ENCODE measurements at places on chromosomes 7 and 10. TPM values are rescaled to one million over a fixed set of nuclear protein-coding genes. Genes with fewer than 3 reads are reported as not detected.
A peak's percentile ranks its signal among the peaks of the same experiment; 100 is the strongest.

- no peaks in the 10 kb centered on the region for H3K36me3 ChIP-seq
- DNase-seq, result peak; percentile 46
- no peak overlapping the region for H3K27ac ChIP-seq
- peaks cover 7% of the 10 kb centered on the region for H3K4me1 ChIP-seq
- H3K4me3 ChIP-seq, result peak overlapping the region; percentile 31
- peaks cover 37% of the 10 kb centered on the region for H3K27me3 ChIP-seq
Observed at GRCh38 chr7:65269150-65269856, 104.4 kb upstream of the ZNF92 start.

DNA sequence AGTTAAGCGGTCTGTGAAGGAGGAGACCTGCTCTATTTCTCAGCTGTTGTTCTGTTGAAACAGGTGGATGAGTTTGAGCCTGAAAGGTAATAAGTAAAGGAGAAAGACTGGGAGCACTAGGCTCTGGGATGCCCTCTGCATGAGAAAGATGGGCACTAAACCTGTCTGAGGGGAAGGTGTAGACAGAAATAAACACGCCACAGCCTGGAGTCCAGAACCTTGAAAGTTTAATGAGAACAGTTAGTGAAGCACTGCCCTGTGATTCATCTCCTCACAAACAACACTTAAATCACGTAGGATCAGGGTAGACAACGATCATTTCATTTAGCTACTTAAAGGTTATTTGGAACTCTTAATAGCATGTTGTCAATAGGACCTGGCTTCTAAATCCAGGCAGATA, 193.1 kb downstream of the PHTF2 start:
- no peak for DNase-seq
- no peak overlapping the region for H3K4me3 ChIP-seq
- no peaks in the 10 kb centered on the region for H3K27me3 ChIP-seq

GRCh38 chr10:1149793-1150637, 93.8 kb downstream of the WDR37 start:
- peaks cover 7% of the 10 kb centered on the region for H3K27me3 ChIP-seq
- DNase-seq, result no peak
- no peaks in the 10 kb centered on the region for H3K36me3 ChIP-seq
- H3K4me3 ChIP-seq, result no peak overlapping the region

DNA sequence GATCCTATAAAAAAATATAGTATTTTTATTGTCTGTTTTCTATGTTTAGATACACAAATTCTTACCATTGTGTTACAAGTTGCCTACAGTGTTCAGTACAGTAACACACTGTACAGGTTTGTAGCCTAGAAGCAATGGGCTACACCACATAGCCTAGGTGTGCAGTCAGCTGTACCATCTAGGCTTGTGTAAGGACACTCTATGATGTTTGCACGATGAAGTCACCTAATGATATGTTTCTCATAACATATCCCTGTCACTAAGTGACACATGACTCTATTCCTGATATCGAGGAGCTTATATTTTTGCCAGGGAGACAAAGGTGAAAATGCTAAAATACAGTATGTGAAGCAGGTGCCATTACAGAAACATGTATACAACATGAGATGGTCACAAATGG, 18.6 kb downstream of the ZNF25 start:
- no peak for DNase-seq
- H3K27ac ChIP-seq, result no peak overlapping the region
- H3K27me3 ChIP-seq, result no peaks in the 10 kb centered on the region
- no peaks in the 10 kb centered on the region for H3K4me1 ChIP-seq
- H3K36me3 ChIP-seq, result peaks cover 62% of the 10 kb centered on the region

DNA sequence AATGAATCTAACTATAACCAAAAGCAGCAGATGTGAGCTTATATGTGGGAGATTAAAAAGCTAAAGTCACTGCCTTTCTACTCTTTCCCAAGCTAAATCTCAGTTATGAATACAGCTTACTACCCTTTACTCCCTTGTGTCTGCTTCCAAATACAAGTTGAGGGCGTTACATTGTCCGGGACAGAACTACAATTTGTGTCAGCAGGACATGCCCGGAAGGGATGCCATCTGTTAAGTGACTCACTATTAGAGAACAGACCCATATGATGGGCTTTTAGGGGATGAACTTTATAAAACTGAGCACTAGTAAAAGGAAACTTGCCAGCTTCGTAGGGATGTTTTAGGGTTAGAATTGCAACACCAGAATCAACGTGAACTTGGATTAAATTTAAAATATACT, 299.7 kb upstream of the CSTF2T start:
- DNase-seq, result no peak
- no peaks in the 10 kb centered on the region for H3K36me3 ChIP-seq
- H3K4me3 ChIP-seq, result no peak overlapping the region
- no peaks in the 10 kb centered on the region for H3K27me3 ChIP-seq

The PCLO gene
- total RNA-seq, result 2.9 TPM

The ASB10 gene
- total RNA-seq, result not detected

The PIK3CG gene
- total RNA-seq, result 14.9 TPM
